Camera-type eye (tissue), 1 donor: ENCODE measurements at places on chromosomes 3 and 15. TPM values are rescaled to one million over a fixed set of nuclear protein-coding genes. Genes with fewer than 3 reads are reported as not detected.

Gene CHST13
- 0.38 TPM for total RNA-seq

Gene VGLL3
- total RNA-seq, result 20.8 TPM

Gene OXTR
- total RNA-seq, result 1.4 TPM

Gene RNU5B-1
- not detected for total RNA-seq

Gene CAMKV
- 10.6 TPM for total RNA-seq

Gene RLBP1
- total RNA-seq, result 102 TPM

Gene AP3B2
- total RNA-seq, result 30.6 TPM

Gene WDR93
- total RNA-seq, result 0.66 TPM

Gene CSPG5
- total RNA-seq, result 81.9 TPM

Gene RBPMS2
- total RNA-seq, result 0.93 TPM

Gene ECE2
- total RNA-seq, result 2.0 TPM

Gene TMA7
- total RNA-seq, result 194 TPM

Gene FBXO40
- total RNA-seq, result 0.22 TPM

Gene ITIH4
- 4.9 TPM for total RNA-seq

Gene INSYN1
- 19.9 TPM for total RNA-seq

Gene TGM5
- total RNA-seq, result 0.38 TPM

Gene AP2M1
- 273 TPM for total RNA-seq

Gene ENTPD3
- 1.7 TPM for total RNA-seq

Gene PIERCE2
- 1.8 TPM for total RNA-seq

Gene ST3GAL6
- 7.3 TPM for total RNA-seq

Gene CACNA1D
- 25.9 TPM for total RNA-seq

Gene RHCG
- total RNA-seq, result 1.0 TPM

Gene MEGF11
- 17.7 TPM for total RNA-seq

Gene GRAMD2A
- 0.66 TPM for total RNA-seq

Gene TM6SF1
- 3.4 TPM for total RNA-seq

Gene PLSCR1
- total RNA-seq, result 40.4 TPM
